ENCODE measurements at places on chromosomes 7 and 10.

- no peak for DNase-seq
Observed at GRCh38 chr7:145434811-145435210, 599.0 kb upstream of the TPK1 start.

- peak; percentile 52 for DNase-seq
Observed at GRCh38 chr7:133275446-133276095, 22.7 kb downstream of the EXOC4 start.

DNA sequence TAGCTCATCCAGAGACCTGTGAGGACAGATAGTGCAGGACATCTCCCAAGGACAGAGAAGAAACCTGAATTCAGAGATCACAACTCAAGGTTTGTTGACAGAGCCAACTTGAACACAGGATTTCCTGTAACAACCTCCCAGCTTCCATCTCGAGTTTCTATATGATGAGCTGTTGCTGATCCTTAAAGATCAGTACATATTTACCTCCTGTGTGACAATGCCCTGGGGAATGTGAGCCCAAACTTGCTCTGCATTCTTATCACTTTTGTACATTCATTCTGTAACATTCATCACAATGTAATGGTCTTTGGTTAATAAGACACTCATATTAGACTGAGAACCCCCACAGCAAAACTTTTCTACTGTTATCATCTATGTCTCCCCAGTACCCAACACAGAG, 468.6 kb downstream of the XPNPEP1 start:
- DNase-seq = no peak

DNA sequence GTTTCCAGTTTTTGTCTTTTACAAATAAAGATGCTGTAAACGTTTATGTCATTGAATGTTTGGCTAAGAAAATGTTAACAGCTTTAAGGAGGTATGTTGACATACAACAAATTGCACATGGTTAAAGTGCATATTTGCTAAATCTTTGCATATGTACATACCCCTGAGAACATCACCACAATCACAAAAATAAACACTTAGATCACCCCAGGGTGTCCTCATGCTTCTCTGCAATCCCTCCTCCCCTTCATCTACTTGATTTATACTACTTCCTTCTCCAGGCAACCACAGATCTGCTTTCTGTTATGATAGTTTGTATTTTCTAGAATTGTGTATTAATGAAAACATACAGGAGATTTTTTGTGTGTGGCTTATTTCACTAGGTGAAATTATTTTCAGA, 209.5 kb downstream of the GLRX3 start:
- no peak for DNase-seq

DNA sequence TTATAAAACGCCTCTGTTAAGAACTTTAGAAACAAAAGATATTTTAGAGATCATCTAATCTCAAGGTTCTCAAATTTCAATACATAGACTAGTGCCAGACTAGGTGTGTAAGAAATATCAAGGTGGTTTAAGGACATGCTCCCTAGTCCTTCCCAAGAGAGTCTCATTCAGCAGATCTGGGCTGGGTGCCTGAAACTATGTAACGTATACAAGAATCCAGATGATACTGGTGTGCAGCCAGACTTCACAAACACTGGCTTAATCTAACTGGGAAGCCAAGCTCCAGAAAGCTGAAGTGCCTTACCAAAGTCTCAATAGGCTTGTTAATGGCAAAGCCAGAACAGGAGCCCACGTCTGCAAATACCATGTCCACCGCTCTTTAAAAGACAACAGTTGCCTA, 105.0 kb upstream of the AMPH start:
- DNase-seq = no peak

DNA sequence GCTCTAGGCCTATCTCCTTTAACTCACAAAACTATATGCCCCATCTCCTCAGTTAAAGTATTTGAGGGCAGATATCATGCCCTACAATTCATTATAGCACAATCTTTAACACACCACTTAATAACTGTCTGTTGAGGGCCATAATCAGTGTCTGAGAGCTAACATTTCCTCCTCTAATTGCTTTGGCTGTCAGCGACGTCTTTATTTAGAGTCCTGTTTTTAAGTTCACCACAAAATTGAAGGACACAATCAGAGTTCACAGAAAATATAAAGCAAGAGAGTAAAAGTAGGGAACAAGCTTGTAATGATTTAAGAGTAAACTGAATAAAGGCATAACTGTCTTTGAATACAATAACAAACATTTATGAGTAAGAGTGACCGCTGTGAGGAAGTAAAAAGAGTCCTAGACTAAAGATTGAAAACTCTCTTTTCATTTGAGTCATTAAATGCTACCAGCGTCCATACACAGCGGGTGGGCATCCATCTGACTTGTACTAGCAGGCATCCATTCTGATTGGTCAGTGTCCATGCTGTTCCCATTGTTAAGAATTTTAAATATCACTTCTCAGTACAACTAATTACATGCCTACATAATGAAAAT, 38.4 kb upstream of the ABCB4 start:
- DNase-seq = no peak

GRCh38 chr10:17950726-17951125, 992 bp upstream of the SLC39A12 start:
- DNase-seq = no peak

- no peak for DNase-seq
Observed at GRCh38 chr10:73552819-73553715, 38.1 kb downstream of the USP54 start.

- no peak for DNase-seq
Observed at GRCh38 chr7:69817841-69818635, 219.8 kb downstream of the AUTS2 start.

GRCh38 chr7:88041583-88041982, 107.5 kb downstream of the ADAM22 start:
- DNase-seq = no peak

GRCh38 chr7:45048748-45049147, 40.0 kb downstream of the NACAD start:
- no peak for DNase-seq

DNA sequence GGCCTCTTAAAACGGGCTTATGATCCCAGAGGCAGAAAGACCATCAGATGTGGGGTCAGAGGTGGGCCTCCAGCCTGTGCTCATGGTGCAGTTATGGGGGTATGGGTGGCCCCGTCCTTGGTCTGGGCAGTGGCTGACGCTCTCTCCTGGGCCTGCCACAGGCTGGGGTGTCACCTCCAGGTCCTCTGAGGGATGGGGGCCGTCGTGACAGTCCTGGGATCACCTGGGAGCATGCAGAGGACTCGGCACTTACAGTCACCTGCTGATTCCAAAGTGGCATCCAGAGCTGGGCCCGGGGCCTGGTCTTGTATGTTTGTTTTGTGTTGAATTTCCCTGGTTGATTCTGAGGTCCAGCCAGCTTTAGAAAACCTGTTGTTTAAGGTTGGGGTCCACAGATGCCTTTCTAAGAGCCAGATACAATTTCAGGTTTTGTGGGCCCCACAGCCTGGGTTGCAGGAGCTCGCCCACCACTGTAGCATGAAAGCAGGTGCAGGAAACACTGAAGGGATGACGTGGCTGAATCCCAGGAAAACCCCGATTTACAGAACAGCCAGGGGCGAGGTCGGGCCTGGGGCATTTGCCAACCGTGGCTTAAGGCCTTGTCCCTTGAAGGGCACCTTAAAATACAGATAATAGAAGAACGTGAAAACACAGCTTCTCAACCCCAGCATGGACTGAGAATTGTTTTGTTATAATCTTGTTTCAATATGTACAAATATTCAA, 170.7 kb upstream of the PPP2R2D start:
- DNase-seq = no peak

- DNase-seq = no peak
Observed at GRCh38 chr10:102118867-102119266, 1.3 kb downstream of the LDB1 start.

- DNase-seq = no peak
Observed at GRCh38 chr7:5528815-5529442, 105.3 kb upstream of the TNRC18 start.

GRCh38 chr7:12800486-12800885, 113.1 kb downstream of the ARL4A start:
- no peak for DNase-seq

GRCh38 chr10:34046506-34047034, 712.1 kb upstream of the NRP1 start:
- DNase-seq = no peak

- no peak for DNase-seq
Observed at GRCh38 chr10:2974083-2974482, 93.3 kb upstream of the PFKP start.

GRCh38 chr10:81820418-81820817, 54.6 kb upstream of the NRG3 start:
- DNase-seq = no peak

GRCh38 chr7:152967958-152968357, 208.4 kb downstream of the ACTR3B start:
- DNase-seq = no peak

GRCh38 chr7:1025743-1026581, 18.4 kb upstream of the GPR146 start:
- no peak for DNase-seq

GRCh38 chr7:20216406-20217036, 663 bp downstream of the MACC1 start:
- DNase-seq = no peak

GRCh38 chr10:34850558-34850957, 35.5 kb upstream of the PARD3 start:
- DNase-seq = no peak

GRCh38 chr10:113219446-113219845, 269.4 kb downstream of the TCF7L2 start:
- no peak for DNase-seq

- no peak for DNase-seq
Observed at GRCh38 chr7:114048386-114049235, 129.8 kb upstream of the PPP1R3A start.

DNA sequence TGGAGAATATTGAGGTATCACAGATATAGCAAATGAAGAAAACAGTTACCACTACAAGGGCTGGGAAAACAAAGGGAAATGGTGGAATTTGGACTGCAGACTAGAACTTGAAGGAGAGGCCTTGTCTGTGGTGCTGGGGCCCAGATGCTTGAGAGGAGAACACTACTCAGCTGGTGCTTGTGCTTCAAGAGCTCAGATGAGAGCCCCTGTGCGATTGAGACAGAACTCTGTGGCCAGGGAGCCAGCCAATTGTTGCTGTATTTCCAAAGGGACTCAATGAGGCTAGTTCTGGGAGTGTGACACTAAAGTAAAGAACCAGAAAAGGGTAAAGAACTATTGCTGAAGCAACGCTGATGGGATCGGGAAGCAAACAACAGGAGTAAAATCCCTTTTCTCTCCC, 406.5 kb upstream of the SEMA3D start:
- DNase-seq = no peak

- no peak for DNase-seq
Observed at GRCh38 chr10:108615576-108616320, 1307.6 kb downstream of the XPNPEP1 start.

DNA sequence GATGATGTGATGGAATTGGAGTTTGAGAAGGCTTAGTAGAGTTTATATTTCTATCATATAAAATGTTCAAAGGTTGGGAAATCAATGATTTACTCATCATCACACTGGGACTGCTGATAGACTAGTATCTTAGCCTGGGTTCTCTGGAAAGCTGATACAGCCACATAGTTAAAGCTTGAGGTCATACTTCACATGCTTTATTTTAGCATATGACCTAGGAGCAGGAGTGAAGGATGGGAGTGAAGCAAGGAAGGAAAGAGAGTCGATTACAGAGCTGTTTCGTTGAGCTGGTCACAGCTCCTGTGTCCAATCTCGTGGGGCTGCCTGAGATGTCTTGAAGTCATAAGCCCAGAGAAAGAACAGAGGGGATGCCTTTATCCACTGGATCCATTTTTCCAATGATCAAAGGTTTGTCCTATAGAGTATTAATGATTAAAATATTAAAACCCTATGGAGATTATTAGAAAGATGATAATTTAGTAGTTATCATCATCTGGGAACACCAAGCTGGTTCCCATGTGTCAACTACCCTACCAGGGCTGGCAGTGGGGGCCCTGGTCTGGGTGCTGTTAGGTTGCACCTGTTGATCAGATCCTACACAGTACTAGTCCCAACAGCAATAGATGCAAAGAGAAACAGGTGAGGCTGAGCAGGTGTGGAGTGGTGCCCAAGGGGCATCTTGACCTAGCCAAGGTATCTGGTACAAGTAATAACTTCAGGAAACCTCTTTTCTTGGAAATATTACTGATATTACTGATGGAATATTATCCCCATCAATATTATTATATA, 77.8 kb downstream of the BAMBI start:
- peak; percentile 11 for DNase-seq

DNA sequence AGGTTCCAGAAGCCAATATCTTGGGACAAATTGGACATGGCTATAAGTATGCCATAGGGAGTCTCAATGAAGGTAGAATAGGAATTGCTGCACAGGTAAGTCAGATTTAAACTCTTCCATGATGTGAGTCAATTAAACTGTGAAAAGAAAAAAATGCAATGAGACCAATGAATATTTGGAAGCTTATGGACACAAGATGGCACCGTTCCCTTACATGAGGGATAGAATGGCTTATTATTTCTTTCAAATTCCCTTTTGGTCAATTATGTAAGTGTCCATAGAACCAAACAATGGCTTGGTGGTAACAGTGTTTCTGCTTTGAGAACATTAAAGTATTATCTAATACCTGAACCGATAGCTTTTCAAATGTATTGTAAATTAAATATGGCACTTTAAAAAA, 35.6 kb downstream of the ACADSB start:
- no peak for DNase-seq

- no peak for DNase-seq
Observed at GRCh38 chr7:12898004-12898403, 210.6 kb downstream of the ARL4A start.

DNA sequence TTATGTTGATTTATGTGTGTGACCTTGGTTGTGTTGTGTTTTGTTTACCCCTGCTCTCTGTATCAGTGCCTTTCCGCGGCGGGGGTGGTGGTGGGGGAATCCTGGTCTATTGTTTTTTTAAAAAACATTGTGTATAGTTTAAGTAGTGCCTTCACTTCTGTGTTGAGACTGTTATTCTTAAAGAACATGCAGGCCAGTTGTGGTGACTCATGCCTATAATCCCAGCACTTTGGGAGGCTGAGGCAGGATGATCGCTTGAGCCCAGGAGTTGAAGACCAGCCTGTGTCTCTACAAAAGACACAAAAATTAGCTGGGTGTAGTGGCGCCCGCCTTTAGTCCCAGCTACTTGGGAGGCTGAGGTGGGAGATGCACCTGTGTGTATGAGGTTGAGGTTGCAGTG, 429.0 kb upstream of the LRGUK start:
- DNase-seq = no peak

- no peak for DNase-seq
Observed at GRCh38 chr7:158430308-158431034, 157.2 kb downstream of the PTPRN2 start.

- DNase-seq = no peak
Observed at GRCh38 chr7:55366461-55367070, 1.4 kb downstream of the LANCL2 start.

GRCh38 chr7:43656997-43657396, 72.3 kb downstream of the COA1 start:
- DNase-seq = no peak

- DNase-seq = no peak
Observed at GRCh38 chr10:123890756-123891143, 857 bp downstream of the CPXM2 start.

DNA sequence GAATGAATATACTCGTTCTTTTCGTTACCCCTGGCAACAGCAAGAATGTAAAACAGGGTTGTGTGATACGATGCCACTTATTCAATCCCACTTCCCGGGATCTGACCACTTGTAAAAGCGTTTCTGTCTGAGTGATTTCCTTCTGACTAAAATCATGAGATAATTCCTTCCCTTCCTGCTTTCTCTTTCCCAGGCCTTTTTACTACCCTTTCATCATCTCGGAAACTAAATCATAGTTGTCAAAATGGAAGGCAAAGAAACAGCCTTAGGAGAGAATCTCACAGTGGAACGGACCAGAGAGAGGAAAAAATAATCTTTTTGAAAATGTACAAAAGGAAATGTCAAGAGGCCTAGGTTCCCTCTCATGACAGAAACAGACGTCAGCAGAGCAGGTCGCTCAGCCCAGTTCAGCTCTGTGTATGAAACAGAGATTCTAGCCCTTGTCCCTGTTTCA, 29.8 kb downstream of the DIP2C start:
- DNase-seq = no peak
